Suppressor macrophage treated with lipopolysaccharide for 4 hours (primary cell): ENCODE measurements at places on chromosomes 7 and 10.
A peak's percentile ranks its signal among the peaks of the same experiment; 100 is the strongest.

DNA sequence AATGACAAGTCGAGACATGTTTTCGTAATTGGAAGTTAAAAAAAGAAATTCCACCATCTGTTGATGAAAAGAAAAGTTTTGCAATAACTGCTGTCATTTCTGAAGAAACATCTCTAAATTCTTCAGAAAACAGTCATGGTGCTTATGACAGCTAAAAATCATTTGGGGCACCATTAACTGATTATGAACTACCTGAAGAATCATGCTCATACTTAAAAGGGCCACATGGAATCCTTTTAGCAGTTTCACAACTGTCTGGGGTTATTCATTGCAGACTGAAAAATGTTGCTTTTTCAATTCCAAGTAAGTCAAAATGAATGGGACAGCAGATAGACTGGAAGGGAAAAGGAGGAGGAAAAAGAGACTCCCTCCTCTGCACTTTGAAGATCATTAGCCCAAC is 134.2 kb downstream of the CHN2 start:
- DNase-seq, result peak; percentile 63

DNA sequence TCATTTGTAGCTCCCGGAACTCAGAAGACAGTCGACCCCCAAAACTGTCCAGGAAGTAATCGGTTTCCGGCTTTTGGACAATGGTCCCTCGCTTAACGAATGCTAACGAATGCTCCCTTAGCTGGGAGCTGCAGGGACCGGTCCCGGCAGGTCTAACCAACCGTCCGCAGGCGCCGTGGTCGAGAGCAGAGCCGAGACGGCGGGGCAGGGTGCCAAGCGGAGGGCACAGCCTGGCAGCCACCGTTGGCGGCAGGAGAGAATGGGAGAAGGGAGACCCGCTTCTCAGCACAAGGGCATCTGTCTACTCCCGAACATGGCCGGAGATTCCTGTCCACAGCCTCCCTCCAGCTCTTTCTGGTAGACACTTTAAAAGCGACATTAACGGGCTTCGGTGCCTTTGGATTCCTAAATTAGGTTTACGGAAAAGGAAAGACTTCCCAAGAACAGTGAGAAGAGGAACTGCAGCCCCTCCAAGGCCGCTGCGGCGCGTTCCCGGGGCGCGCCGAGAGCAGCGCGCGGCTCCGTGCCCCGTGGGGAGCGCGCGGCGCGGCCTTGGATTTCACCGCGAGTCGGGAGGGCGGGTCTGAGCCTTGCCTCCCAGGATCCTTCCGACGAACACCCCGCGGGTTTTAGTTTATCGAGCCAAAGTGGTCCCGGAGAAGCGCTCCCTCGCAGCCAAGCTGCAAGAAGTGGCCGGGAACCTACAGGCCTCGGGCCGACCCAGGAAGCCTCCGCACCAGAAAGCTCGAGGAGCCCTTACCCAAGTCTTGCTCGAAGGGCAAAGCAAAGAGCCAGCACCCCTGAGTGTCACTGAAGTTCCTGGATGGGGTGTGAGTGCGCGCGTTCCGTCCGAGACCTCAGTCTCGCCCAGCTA is 3.6 kb upstream of the TBX20 start:
- no peak for DNase-seq

DNA sequence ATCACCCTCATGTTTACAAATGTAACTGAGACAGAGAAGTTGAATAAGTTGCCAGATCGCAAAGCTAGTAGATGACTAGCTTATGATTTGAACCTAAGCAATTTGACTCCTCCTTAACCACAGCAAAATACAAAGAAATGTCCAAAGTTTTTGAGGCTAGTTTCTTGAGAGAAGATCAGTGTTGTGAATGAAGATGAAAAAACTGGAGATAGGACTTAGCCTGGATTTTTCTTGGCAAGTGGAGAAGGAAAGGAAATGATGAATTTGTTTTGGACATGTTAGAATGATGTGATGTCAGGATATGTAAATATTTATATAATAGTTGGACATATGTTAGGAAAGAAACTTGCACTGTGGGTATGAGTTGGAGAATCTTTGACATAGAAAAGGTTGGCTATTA is 149.8 kb downstream of the LSMEM1 start:
- no peak for DNase-seq

- DNase-seq, result no peak
Observed at GRCh38 chr7:86788948-86789347, 145.2 kb downstream of the GRM3 start.

DNA sequence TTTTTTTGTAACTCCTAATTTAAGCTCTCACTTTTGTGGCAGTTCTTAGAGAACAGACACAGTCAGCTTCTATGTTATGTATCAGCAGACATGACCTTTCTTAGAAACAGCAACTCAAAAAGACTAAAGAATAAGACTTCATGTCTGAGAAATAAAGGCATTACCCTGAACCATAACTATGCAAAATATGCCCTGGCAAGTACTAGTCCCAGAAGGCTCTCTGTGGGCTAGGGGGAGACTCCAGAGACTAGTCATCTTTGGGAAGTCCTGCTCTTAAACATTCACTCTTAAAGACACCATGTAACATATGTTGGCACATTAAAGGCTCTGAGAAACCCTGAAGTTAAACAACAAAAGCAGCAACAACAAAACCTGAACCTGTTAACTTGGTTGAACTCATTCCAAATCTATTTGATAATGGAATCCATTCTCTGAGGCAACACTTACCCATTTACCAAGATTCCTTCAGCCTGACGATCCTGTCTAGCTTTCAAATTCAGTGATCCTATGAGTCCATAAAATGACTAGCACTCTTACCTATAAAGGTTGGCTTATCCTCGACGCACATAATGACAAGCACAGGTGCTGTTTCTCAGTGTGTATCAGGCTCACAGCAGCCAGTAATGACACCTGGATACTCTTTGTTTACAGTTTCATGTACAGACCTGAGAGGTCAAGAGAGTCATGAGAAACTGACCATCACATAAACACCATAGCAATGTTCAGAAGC is 62.3 kb downstream of the OSBPL3 start:
- peak; percentile 26 for DNase-seq

- no peak for DNase-seq
Observed at GRCh38 chr10:124343351-124344265, 75.1 kb downstream of the OAT start.

DNA sequence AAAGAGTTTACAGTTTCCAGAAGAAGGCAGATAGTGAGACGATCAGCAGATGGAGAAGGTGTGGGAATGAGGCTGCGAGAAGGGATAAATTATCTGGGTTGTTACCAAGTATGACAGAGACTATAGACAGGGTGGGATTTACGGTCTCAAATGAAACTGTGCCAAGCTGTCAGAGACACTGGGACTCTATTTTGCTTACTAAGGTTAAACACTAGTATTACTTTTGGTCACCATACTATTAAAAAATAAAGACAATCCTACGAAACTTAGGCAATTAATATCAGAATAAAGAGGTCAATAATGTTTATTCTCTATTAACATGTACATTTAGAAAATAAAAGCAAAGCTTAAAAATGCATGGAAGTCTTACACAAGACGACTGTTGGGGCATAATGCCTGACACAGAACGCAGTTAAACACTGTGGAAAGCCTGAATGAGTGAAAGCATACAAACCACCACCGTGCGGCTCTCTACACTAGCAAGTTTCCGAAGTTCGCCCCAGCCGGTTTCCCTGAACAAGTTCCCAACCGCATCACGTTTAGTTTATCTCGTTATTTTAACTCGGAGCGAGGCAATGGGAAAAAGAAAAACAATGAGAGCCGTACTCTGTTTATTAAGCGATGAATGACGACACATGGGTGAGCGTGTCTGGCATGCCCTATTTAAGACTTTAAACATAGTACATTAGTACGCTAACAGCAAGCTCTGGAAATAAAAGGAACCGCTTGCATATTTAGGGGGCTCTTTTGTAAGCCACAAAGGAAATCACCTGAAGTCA is 909 bp upstream of the CC2D2B start:
- peak; percentile 55 for DNase-seq

DNA sequence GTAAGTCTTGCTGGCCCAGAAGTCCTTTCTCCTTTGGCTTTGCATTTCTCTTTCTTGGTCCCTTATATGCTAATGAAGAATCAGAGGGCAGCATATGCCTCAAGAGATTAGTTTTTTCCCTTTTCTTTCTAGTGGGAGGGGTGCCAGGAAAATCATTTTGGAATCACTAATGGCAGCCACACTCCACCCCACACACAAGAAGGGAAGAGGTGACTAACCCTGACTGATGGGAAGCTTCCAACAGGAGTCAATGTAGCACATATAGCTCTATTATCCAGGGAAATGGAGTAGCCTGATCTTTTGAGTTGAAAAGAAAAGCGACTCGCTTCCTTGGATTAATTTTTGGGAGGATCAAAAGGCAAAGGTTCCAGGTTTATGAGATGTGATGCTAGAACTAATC is 225.3 kb downstream of the KIF20B start:
- DNase-seq, result no peak

- no peak for DNase-seq
Observed at GRCh38 chr7:40239755-40240303, 105.0 kb downstream of the SUGCT start.
